ENCODE measurements at places on chromosomes 12 and 14.

GRCh38 chr12:71018682-71019081, 98.1 kb upstream of the PTPRR start:
- no peak for DNase-seq

DNA sequence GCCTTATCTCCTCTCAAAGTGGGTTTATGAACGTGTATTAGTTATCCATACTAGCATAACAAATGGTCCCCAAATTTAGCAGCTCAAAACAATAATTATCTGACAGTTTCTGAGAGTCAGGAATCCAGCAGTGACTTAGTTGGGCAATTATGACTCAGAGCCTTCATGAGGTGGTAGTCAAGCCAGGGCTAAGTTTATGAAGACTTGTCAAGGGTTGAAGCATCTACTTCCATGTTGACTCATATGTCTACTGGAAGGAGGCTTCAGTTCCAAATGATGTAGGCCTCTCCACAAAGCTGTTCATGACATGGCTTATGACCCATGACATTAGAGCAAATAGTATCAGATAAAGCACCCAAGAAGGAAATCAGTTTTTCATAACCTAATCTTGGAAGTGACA, 73.2 kb downstream of the IPO8 start:
- DNase-seq, result no peak

DNA sequence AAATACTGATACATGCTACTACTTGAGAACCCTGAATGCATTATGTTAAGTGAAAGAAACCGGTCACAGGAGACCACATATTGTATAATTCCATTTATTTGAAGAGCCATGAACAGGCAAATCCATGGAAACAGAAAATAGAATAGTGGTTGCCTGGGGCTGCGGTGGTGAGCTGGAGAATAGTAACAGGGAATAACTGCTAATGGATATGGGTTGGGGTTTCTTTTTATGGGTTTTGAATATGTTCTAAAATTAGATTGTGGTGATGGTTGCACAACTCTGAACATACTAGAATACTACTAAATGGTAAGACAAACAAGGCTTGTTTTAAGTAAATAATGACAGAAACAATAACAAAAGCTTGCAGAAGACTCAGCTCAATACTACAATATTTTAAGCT, 293.0 kb downstream of the BTG1 start:
- no peak for DNase-seq

DNA sequence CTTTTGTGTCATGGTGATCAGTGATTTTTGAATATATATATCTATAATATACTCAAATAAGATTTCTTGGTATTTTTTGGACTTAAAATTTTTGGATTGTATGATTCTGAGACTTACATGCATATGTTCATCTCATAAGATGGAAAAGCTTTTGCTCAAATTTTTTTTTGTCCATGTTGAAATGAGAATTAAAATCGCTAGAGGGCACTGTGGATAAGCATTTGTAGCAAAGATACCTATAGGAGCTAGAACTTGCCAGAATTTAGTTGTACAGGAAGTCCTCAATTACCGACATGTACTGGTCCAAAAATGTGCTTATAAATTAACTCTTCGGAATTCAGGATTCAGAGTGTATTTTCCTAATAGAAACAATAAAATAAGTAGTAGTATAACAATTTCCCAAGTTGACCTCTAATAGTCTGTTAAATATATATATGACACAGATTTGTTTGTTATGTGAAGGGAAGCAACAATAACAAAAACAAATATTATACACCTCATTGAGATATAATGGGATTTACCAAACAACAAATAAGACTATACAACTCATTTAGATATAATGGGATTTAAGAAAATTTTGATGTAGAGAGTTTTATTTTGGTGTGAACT, 179.6 kb downstream of the TMEM117 start:
- DNase-seq, result no peak

DNA sequence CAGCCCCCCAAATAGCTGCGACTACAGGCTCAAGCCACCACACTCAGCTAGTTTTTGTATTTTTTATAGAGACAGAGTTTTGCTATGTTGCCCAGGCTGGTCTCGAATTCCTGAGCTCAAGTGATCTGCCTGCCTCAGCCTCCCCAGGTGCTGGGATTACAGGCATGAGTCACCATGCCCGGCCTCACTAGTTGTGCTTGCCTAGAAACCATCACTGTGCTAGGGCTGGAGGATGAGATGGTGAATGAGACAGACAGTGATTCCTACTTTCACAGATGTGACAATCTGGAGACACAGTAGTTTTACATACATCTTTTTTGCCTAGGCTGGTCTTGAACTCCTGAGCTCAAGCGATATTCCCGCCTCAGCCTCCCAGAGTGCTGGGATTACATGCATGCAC, 7.5 kb upstream of the MSI1 start:
- DNase-seq, result no peak

- DNase-seq, result no peak
These were observed 23.3 kb downstream of the PPP1R36 start for GRCh38 chr14:64573109-64573508.

- no peak for DNase-seq
These were observed 37.8 kb downstream of the CCDC92 start for GRCh38 chr12:123934829-123935228.

GRCh38 chr12:96617178-96617577, 127.8 kb downstream of the CFAP54 start:
- DNase-seq, result no peak

DNA sequence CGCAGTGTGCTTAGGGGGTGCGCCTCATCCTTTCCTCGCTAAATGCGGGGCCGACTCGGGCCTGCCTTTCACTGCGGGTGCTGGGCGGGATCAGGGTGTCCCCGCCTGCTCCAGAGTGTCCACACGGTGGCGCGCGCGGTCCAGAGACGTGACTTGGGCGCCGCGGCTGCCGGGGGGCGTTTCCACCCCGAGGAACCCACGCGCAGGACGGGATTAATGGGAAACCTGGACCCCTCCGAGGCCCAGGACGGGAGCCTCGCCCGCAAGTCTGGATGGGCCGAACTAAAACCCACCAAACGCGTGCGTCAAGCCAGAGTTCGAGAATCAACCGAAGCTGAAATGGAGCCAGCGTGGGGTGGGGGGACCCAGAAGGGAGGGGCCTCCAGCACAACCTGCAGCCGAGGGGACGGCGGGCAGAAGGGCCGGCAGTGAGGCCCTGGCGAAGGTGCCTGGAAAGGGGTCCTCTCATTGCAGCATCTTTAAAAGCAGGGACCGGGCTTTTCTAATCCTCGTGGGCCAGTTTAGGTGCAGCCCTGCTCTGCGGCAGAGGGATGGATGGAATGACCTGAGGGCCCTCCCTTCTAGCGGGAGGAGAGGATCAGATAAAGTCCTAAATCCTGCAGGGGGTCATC, 93.3 kb downstream of the NINJ2 start:
- DNase-seq, result peak; percentile 91

DNA sequence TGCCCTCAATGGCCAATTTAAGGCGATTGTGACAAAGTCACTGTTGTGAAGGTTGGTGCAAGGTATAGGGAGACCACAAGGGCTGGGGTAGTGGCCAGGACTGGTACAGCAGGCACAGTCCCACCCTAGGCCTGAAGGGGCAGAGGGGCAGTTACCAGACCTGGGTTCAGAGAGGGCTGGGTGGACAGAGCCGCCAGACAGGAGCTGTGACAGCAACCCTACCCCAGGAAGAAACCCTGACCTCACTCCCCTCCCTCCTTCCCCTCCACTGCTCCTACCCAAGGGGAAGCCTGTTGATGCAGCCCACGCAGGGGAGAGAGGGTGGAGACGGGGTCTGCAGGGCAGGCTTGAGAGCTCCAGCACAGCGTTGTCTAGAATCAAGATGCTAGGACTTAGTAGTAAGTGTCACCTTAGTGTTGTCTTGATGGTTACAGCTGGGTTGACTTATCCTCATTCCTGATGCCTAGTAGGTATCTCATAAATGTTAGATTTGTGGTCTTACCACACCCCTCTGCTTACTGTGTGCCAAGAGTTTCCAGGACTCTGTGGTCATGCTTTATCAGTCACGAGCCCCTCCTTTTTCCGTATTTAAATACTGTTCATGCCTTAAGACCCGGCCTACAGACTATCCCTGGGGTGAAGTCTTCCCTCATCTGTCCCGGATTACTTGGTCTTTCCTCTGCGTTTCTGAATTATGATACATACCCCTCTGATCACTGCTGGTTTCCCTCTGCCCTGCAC, 14.4 kb downstream of the EML1 start:
- DNase-seq, result no peak

DNA sequence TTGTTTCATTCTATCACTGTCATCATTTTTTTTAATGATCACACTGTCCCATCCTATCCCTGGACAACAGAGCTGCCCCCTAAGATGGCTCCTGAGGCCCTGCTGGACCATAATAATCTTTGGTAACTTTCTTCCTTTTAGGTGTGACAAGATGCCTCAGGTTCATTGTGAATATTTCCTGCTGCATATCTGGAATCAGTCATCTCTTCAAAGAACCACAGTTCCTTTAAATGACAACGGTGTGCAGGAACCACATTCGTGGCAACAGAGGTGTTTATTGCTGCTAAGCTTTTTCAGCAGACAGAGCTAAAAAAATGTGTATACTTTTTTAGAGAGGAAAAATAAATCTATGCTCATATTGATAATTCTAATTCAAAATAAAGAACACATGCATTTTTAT, 312.9 kb downstream of the MED13L start:
- DNase-seq, result no peak

DNA sequence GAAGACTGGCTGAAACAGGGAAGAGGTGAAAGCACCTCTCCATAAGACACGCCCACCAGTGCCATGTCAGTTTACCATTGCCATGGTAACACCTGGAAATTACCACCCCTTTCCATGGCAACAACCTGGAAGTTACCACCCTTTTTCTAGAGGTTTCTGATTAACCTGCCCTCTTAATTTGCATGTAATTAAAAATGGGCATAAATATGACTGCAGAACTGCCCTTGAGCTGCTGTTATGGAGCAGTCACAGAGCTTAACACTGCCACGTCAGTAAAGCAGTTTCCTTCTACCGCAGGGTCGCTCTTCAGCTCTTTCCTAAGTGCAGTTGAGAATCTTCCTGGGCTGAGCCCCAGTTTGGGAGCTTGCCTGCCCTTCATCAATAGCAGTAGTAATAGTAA, 55.2 kb downstream of the RASSF3 start:
- DNase-seq, result no peak

GRCh38 chr12:28899951-28900350, 249.1 kb upstream of the FAR2 start:
- DNase-seq, result no peak

DNA sequence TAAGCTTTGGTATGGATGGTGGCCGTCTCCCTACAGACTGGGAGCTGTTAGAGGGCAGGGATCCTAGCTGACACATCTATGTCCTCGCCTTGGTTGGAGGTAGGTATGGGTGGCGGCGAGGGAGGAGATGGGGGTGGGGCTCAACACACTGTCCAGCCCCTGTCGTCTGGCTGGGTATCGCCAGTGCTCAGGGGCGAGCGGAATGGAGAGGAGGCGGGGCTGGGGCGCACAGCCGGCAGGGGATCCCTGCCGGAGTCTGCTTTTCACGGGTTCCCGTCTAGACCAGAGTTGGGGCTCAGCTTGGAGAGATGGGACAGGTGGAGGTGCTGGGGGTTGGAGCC, 16.1 kb downstream of the TAMALIN start:
- DNase-seq, result no peak

- no peak for DNase-seq
These were observed 34.1 kb downstream of the MDM2 start for GRCh38 chr12:68842123-68842522.

DNA sequence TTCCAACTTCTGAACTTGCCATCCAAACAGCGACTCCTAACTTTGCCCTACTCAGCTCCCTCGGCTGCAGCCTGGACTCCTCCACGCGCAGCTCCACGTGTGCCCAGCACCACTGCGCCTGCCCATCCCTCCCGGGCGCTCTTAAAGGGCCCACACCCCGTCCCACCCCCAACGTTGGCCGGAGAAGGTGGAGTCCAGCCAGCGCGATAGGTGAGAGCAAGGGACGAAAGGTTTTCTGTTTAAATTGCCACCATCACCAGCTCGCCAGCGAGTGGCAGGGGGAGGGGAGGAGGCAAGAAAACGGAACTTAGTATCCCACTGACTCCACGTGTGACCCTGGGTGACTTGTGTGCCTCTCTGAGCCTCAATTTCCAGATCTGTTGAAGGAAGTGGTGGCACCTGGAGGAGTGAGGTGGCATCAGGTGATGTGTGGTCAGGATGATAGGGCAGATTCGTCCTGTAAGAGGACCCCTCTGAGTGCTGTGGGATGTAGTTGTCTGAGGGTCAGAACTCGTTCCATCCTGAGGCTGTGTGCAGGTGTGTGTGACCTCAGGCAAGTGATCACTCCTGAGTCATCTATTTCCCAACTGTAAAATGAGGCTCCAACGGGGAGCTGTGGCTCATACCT, 59.7 kb downstream of the TRPV4 start:
- DNase-seq, result peak; percentile 48

- DNase-seq, result peak; percentile 70
These were observed 10.6 kb upstream of the ACOT1 start for GRCh38 chr14:73526036-73526984.

Measured in lower lobe of right lung (tissue), 2 donors.